IPS DF 19.7 (cell line): ENCODE measurements at places on chromosomes 11 and 22.

- DNase-seq, result no peak
Measured at GRCh38 chr11:122721964-122722266, 66.4 kb downstream of the UBASH3B start.

- DNase-seq, result no peak
Measured at GRCh38 chr11:133927690-133928627, 28.8 kb downstream of the IGSF9B start.

DNA sequence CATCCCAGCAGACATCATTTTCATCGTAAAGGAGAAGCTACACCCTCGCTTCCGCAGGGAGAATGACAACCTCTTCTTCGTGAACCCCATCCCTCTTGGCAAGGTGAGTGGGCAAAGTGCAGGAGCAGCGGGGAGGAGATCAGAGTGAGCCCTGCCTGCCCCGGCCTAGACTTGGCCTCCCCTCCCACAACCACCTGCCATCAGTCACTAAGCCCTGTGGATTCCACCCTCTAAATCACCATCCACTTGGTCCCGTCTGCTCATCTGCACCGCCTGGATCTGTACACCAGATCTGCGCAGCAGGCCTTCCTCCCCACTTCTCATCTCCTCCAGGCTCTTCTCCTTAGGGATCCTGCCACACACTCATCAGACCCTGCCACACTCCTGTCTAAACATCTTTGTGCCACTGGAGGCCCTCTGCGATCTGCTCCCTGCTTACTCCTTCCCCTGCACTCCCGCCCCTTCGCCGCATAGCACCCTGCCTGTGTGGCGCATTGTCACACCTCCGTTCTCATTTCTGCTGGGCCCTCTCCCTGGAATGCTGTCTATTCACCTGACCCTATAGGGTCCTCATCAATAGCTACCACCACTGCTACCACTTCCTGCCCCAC, 14.2 kb downstream of the UCP2 start:
- no peak for DNase-seq

GRCh38 chr11:131712897-131713296, 342.5 kb downstream of the NTM start:
- DNase-seq, result no peak

- no peak for DNase-seq
Measured at GRCh38 chr22:37036655-37037377, 14.7 kb upstream of the KCTD17 start.

GRCh38 chr22:39454385-39454871, 2.4 kb upstream of the MGAT3 start:
- DNase-seq, result no peak

DNA sequence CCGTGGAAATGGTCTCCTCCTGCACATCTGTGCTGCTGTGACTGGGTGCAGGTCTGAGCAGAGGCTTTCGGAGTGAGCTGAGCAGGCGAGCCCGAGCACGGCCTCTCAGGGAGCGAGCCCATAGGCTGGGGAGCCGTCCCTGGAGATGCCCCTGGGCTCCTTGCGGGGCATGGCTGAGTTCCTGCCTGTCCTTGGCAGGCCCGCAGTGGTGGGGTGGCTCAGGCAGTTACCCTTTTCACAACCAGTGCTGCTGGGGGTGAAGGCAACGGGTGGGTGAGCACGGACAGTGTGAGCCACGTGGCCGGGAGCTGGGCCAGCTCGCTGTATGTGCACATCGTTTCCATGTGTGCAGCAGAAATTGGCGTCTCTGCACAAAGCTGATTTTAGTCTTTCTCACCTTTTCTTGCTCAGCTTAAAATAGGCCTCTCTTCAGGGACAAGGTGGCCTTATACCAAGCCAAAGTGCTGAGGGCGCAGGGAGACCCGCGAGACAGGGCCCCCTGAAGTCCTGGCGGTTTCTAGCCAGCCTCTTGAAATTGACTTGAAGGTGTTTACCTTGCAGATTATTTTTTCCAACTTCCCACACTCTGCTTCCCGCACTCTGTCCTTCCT, at the start of gene TP53AIP1:
TP53AIP1 (minus strand) TSS at position 55 of the 611 bp plus-strand sequence. CDS start 5,053 bp downstream, outside the sequence.
- DNase-seq, result no peak

DNA sequence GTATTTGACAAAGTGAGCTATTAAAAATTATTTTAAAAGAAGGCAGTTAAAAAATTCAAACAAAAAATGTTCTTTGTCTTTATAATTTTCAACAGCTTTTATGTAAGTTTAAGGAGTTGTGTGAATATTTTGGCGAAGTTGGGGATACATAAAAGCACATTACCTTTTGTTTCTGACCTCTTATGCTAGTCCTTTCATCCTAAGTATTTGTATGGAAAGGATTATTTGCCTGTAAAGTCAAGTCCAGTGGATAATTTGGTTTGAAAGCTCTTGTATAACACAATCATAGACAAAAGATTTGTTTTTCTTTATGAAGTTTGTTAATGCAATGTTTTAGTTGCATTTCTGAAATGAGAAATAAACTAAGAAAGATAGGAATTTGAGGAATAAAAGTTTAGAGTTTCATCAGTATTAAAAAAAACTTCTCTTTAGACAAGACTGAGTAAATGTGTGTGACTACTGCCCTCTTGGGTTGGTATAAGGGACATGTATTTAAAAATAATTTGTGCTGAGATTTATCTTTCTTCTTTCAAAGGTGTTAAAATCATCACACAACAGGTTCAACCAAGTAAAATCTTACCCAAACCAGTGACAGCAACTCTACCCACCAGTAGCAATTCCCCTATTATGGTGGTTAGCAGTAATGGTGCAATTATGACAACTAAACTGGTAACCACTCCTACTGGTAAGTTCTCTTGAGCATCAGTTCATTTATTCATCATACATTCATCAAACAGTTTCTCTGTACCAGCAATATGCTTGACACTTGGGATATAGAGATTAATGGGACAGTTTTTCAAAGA, 68.2 kb downstream of the EMSY start:
- no peak for DNase-seq

DNA sequence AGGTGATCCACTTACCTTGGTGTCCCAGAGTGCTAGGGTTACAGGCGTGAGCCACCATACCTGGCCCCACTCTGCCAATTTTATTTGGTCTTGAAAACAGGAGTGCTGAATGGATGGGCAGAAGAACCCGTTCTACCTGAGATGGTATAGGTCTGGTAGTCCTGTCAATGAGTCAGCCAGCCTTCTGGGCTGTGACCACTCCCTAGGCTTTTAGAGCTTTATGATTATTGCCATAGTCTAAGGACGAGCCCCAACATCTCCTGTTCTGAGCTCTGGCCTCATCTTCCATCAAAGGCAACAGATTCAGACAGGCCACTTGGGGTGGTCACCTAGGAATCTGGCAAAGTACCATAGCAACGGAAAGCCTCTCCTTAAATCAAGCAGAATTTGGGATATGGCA, 11.5 kb downstream of the ZDHHC5 start:
- no peak for DNase-seq

DNA sequence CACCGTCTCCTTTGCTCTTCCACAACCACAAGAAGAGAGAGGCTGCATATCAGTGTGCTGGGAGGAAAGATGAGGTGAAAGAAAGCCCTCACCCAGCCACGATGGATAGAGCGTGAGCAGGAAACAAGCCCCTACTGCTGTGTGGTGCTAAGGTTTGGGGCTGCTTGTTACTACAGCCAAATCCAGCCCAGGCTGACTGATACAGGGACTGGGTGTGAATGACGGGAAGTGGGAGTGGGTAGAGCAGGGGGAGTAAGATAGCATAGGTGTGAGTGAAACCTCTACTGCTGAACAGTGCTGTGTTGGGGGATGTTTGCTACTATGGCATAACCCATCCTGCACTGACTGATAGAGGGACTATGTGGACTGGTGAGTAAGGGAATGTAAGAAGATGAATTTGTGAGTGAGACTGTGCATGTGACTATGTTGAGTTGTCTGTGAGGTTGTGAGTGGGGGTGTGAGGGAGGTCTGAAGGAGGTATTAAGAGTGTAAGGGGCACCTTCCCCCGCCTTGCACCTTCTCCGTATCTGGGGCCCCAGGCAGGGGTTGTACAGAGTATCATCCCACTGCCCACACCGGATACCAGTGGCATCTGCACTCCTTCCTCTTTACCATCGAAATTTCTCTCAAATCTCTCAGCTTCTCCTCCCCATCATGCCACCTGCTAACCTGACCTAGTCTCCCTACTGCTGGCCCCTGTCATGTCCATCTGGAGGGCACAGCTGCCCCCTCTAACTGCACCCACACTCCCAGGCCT, 91.5 kb downstream of the MN1 start:
- DNase-seq, result no peak

DNA sequence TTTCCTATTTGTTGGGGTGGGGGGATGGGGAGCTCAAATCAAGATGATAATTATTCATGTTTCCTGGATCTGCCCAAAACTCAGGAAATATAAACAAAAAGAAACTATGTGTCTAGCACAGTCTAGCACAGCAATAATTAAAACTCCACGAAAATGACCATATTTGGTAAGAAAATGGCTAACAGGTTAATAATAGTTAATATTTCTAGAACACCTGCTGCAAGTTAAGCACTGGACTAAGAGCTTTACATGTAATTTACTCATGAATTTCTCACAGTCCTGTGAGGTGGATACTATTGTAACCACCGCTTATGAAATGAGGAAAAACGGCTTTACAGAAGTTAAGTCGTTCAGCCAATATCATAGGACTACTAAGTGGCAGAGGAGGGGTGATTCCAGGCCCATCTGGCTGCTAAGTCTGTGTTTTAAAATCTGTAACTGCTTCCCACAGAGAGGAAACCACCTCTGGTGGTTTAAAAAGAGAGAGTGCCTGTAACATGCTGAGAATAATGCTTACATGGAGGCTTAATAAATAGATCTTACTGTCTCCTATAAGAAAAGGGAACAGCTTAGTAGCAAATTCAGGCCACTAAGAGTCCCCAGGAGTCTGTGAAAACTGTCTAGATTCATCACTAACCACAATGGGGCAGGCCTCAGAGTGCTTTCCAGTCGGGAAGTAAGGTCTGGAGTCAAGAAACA, 11.0 kb upstream of the AMOTL1 start:
- no peak for DNase-seq

- no peak for DNase-seq
Measured at GRCh38 chr11:117431436-117431835, 103.8 kb downstream of the CEP164 start.

- DNase-seq, result no peak
Measured at GRCh38 chr11:77195071-77195755, 67.2 kb downstream of the MYO7A start.

- no peak for DNase-seq
Measured at GRCh38 chr22:25824828-25825423, 82.9 kb downstream of the MYO18B start.

- no peak for DNase-seq
Measured at GRCh38 chr11:101438126-101438525, 145.7 kb downstream of the TRPC6 start.

- DNase-seq, result no peak
Measured at GRCh38 chr11:15539645-15540044, 424.9 kb downstream of the INSC start.

- no peak for DNase-seq
Measured at GRCh38 chr11:46298699-46299433, 21.4 kb downstream of the CREB3L1 start.

- no peak for DNase-seq
Measured at GRCh38 chr11:68471360-68472340, 11.1 kb downstream of the PPP6R3 start.

DNA sequence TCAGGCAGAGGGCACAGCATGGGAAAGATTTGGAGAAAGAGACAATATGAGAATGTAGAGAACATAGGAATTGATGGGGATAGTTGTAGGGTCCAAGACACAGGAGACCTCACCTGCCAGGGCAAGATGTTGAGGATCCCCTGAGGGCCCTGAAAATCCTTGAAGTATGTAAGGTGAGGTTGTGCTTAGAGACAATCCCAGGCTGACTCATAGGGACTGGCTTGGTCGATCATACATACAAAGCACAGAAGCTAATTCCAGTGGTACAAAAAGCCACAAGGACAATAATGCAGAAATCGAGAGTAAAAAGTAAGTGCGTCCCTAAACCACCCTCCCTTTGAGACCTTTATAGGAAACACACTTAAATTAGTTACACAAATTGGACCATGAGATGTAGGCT, 468.2 kb downstream of the MIAT start:
- DNase-seq, result no peak

DNA sequence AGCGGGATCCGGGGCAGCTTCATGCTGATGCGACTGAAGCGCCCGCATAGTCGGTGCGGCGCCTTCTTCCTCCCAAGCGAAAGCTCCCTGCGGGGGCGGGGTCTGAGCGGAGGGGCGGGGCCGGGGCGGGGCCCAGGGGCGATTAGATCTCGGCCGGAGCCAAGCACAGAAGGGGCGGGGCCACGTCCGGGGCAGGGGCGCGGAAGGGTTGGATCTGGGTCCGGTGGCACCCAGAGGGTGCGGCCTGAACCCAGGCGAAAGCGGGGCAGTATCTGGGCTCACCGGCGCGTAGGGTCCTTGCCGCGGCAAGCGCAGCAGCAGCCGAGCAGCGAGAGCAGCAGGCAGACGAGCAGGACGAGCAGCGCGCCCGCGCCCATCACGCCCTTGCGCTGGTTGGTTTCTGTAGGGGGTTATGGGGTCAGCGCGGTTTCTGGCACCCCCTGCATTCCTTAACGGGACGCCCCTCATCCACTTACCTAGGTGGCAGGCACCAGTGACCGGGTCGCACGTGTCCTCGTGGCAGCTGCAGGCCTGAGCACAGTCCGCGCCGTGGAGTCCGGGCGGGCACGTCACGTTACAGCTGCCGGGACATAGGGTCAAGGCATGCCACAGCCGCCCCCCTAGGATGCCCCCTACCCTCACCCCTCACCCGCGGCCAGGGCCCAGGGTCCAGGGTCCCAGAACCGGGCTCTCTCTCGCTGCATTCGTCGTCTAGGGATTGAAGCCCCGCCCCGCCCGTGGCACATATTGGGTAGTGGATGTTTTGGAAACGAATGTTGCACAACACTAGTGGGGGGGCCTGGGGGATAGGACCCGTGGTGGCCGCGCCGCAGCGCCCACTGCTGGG, 8.1 kb downstream of the SCARF2 start:
- DNase-seq, result no peak

GRCh38 chr22:18075720-18076497, 1.9 kb upstream of the PEX26 start:
- DNase-seq, result peak; percentile 35

DNA sequence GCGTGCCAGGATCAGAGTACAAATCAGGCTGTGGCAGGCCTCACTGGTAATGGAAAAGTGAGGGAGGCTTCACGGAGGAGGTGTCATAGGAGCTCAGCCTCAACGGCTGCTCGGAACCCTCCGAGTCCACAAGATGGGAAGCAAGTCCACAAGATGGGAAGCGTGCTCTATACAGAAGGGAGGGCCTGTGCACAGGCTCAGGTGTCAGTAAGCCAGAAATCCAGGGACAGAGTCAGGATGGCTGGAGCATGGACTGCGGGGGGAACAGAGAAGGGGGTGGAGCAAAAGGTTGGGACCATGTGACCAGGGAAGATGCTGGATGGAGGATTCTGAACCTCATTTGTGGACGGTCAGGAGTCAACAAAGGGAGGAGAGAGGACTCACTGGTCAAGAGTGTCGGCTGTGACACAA, 3.4 kb upstream of the DPP3 start:
- no peak for DNase-seq

GRCh38 chr11:65295571-65296341, 18.9 kb upstream of the CDC42EP2 start:
- no peak for DNase-seq

- no peak for DNase-seq
Measured at GRCh38 chr11:128246810-128247594, 340.4 kb downstream of the ETS1 start.
